Neural crest cell (in vitro differentiated cells): ENCODE measurements at places on chromosomes 2 and 18. TPM values are rescaled to one million over a fixed set of nuclear protein-coding genes. Genes with fewer than 3 reads are reported as not detected.

- DNase-seq: no peak
Observed at GRCh38 chr2:195016841-195017240, 640.2 kb upstream of the SLC39A10 start.

DNA sequence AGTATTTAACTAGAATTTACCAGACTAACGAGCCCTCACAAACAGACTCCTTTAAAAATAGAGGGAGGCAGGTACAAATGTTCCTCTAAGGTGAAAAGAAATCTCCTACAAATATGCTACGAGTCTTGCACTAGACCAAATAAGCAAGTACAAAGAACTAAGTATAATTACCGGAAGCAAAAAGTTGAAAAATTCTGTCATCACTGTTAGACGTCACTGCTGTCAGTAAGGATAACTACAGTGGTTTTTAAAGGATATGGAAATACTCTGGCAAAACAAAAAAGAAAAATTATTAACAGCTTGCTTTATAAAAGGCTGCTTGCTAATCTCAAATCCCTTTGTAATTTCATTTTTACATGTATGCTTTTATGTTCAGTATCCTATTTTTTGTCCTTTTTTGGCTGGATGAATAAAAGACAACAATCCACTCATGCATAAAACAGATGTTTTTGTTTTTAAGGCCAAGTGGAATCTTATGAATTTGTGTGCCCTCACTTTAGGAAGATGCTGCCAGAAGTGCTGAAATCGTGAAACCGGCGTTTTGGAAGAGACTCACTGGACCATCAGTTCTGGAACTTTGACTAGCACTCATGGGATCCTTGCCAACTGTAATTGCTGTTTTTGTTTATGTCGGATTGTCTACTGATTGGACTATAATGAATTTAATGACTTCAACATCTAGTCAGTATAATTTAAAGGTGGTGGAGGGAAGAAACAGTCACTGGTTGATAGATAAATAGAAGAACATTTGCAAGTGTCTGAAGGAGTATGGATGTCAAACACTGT, 6.7 kb downstream of the ZNF521 start:
- DNase-seq: no peak

DNA sequence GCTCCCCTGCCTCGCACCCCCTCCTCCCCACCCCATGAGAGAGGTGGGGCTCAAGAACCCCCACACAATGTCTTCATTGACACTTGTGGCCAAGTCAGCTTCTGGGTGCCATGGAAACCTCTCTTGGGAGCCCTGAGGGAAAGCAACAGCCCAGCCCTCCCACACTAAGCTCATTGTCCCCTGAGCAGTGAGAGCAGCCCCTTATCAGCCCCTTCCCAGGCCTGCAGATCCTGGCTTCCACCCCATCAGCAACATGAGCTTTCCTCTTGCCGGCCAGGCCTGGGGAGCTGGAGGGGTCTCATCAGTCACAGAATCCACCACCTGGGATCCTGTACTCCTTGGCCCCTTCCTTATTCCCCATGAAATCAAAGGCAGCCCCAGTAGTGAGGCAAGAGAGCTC, 107.8 kb upstream of the ST3GAL5 start:
- DNase-seq: peak; percentile 49

DNA sequence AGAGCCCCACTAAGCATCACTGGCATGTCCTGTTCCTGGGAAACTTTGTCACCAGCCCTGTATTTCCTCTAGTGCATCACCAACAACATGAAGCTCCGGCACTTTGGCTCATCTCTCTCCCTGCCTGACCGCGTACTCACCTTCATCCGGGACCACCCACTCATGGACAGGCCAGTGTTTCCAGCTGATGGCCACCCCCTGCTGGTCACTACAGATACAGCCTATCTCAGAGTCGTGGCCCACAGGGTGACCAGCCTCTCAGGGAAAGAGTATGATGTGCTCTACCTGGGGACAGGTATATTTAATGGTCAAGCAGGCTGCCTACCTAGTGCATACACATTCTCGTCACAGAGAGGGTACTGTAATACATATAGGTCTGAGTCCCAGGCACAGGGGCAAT, 21.0 kb downstream of the SEMA4F start:
- no peak for DNase-seq

DNA sequence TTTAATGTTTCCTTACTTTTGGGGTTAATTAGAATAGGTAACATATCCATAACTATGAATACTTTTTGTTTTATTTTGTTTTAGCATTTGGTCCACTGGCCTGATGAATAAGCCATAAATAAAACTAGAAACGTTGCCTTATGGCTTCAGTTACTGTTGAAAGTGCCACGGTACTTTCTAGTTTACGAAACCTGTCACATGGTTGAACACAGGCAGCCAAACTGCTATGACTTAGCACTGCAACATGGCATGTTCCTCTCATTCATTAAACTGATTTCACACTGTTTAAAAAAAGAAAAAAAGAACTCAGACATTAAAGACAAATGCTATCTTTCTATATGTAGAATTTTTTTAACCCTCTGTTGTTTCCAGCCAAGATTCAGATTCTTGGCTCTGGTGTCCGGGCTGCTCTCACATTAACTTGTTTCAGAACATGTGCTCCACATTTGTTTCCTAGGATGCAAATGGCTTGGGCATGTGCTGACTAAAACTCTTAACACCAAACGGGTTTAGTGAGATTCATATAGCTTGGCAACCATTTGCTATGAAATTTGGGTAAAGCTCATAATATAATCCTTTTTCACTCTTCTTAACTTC, 323.9 kb upstream of the RND3 start:
- DNase-seq: no peak

Gene NT5DC4
- total RNA-seq: not detected in 2 replicates

Gene KCNG2
- total RNA-seq: not detected in 2 replicates

Gene RGPD3
- 0.11 and 0.14 TPM in 2 replicates for total RNA-seq
